ENCODE measurements at places on chromosomes 1 and 21. TPM values are rescaled to one million over a fixed set of nuclear protein-coding genes. Genes with fewer than 3 reads are reported as not detected.

The NBPF4 gene
- total RNA-seq = not detected

The SPATA46 gene
- not detected for total RNA-seq

The CYP4A22 gene
- not detected for total RNA-seq

The EDN2 gene
- total RNA-seq = not detected

The MAP10 gene
- total RNA-seq = 0.52 TPM

The LCE2D gene
- total RNA-seq = not detected

The KIF14 gene
- 2.6 TPM for total RNA-seq

The ANGPTL3 gene
- not detected for total RNA-seq

The MRPS15 gene
- total RNA-seq = 64.4 TPM

The ACOT11 gene
- 0.35 TPM for total RNA-seq

The MAST2 gene
- 65.4 TPM for total RNA-seq

The KIAA1614 gene
- total RNA-seq = 8.4 TPM

The CA6 gene
- total RNA-seq = not detected

The TRIM67 gene
- total RNA-seq = 0.39 TPM

The NUDT4B gene
- 0.68 TPM for total RNA-seq

The CNR2 gene
- not detected for total RNA-seq
